Left kidney (tissue), 8 donors: ENCODE measurements at places on chromosomes 1 and 21.

- DNase-seq = peak; percentile 19
Measured at GRCh38 chr1:151147132-151147503, 687 bp upstream of the SEMA6C start.

DNA sequence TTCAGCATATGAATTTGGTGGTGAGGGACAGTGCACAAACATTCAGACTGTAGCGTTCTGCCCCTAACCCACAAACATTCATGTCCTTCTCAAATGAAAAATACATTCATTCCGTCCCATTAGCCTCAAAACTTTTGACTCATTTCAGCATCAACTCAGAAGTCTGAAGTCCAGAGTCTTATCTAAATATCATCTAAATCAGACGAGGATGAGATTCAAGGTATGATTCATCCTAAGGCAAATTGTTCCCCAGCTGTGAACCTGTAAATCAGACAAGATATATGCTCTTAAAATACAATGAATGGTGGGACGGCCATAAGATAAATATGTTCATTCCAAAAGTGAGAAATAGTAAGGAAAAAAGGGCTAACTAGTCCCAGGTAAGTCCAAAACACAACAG, 1195.6 kb upstream of the ADGRL4 start:
- DNase-seq = no peak

- DNase-seq = no peak
Measured at GRCh38 chr1:171206978-171207355, 21.9 kb downstream of the FMO2 start.

GRCh38 chr1:234094172-234094571, 189.7 kb downstream of the SLC35F3 start:
- DNase-seq = no peak

DNA sequence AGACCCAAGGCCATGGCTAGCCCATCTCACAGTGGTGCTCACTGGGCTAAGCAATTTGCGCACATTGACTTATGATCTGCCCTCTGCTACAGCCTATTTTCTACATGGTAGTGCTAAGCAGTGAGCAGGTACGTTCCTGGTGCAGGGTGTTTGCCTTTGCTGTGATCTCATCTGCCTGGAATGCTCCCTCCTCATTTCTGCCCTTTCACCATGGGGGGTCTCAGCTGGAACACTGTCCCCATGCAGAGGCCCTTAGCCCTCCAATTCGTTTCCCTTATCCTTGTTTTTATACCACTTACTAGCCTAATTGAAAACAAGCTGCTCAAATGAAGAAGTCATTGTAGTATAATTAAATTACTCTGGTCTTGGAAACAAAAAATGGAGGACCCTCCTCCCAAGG, 2.0 kb upstream of the B3GALT5 start:
- no peak for DNase-seq

DNA sequence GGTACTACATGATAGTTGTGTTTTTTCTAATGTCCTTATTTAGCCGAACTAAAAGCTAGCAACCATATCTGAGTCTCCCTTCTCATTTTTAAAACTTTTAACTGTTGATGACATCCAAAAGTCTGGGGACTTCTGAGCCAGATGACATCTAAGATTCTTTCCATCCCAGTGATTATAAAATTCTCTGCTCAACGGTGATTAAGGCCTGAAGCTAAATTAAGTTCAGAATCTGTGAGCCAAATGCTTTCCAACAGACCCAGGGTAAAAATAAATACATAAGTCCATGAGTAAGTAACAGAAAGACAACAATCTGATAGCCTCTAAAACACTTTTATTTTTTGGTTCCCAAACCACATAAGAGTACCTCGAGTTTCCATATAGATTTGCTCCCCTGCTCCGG, 13.1 kb upstream of the PTP4A2 start:
- no peak for DNase-seq

GRCh38 chr21:16363100-16363499, 633.3 kb downstream of the USP25 start:
- no peak for DNase-seq

GRCh38 chr1:14961661-14962267, 191.8 kb upstream of the TMEM51 start:
- no peak for DNase-seq

GRCh38 chr21:31514598-31514997, 144.9 kb upstream of the SOD1 start:
- peak; percentile 33 for DNase-seq

- no peak for DNase-seq
Measured at GRCh38 chr21:35732788-35733187, 327.5 kb downstream of the SETD4 start.

GRCh38 chr1:231781892-231782291, 155.3 kb downstream of the DISC1 start:
- DNase-seq = no peak

GRCh38 chr1:37469386-37469785, 5.0 kb upstream of the ZC3H12A start:
- no peak for DNase-seq

DNA sequence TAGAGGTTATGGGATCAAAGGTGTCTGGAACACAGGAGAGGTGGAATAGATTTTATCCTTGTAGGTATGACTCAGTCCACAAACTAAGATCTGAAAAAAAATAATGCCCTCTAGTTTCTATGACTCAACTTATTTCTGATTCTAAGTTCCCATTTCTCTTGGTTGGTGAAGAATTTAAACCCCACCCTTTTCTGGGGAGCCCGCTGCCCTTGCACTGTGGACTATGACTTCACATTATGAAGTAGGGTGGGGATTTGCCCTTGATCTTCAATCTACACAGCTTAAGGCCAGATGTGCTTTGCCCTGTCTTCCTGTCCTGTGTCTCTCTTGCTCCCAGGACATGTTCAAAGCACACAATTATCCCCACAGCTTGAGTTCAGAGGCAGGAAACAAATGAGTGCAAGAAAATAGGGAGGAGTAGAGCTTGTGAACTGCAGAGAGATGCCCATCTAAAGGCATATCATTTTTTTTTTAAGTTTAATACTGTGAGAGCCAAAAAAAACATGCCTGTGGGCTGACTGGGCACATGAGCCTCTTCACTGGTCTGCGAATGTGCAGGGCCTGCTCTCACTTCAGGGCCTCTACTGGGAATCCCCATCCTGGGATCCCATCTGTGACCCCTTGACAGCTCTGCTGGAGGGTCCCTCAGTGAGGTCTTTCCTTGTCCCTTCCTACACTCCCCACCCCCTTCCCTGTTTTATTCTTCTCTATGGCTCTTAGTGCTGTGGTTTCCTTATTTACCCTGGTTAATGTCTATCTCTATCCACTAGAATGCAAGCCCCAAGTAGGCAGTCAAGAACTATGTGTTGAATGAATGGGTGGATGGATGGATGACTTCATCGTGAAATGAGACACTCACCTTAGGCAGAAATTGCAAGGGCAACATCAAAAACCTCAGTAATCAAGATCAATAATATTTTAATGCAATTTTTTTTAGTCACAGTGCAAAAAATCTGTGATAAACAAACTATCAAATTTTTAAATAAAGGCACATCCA, 61.5 kb downstream of the CD58 start:
- DNase-seq = no peak

GRCh38 chr1:11138952-11139351, 39.3 kb upstream of the EXOSC10 start:
- no peak for DNase-seq

DNA sequence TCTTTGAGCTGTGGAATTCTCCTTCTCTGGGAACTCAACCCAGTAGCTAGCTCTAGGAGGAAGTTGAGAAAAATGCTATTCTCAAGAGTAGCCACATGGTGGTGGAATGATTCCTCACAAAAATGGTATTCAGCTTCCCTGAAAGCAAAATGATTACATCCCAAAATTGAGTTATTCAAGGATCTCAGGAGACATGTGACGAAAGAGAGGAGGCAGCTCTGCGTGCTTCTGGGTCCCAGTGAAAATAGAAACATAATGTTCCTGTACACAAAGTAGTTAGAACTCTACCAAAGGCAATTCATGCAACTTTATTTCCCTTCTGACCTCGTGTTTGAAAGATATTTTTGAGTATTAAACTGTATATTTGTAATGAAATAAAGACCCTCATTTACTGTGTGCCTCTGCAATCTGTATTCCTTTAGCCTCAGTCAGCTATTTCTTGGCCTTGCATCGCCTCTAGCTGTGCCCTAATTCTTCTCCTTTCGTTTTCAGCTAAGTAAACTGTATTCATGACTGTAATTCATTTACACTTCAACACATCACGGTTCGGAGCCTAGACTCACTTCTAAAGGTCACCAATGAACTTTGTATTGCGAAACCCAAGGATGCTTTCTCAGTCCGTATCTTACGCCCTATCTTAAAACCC, 167.3 kb downstream of the FASLG start:
- peak; percentile 48 for DNase-seq

- DNase-seq = no peak
Measured at GRCh38 chr21:45343891-45344290, 56.2 kb upstream of the POFUT2 start.

- DNase-seq = no peak
Measured at GRCh38 chr1:162336621-162337285, 39.9 kb downstream of the SPATA46 start.

DNA sequence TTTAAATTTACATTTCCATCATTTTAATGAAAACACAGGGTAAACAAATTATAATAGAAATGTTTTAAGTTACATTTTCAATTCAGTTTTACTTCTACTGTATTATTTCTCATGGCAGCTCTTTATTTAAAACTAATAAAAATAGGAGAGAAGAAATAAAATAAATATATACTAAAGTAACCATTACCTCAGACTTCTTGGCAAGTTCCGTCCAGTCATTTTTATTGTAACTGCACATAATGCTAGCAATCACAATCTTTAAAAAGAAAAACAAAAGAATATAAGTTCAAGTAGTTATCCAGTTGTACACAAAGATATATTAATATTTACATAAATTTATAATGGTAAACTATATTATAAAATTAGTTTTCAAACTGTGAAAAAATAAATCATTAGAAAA, 538.6 kb downstream of the DPYD start:
- no peak for DNase-seq

DNA sequence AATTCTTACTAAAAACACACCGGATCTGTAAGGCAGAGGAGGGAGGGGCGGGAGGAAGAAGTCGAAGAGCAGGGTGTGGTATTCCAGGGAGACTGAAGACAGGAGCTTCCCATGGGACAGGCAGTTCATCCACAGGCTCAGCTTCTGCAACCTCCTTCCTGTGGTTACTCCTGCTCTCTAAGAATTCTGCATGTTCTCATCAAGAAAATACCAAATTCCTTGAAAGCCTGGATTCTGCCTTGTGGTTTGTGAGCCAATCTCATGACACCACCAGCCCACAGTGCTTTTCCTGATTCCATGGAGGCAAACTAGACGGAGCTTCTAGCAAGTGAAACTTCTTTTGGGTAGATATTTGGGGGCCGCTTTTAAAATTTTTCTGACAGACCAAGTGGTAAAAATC, 1.1 kb upstream of the ST6GALNAC3 start:
- DNase-seq = no peak

DNA sequence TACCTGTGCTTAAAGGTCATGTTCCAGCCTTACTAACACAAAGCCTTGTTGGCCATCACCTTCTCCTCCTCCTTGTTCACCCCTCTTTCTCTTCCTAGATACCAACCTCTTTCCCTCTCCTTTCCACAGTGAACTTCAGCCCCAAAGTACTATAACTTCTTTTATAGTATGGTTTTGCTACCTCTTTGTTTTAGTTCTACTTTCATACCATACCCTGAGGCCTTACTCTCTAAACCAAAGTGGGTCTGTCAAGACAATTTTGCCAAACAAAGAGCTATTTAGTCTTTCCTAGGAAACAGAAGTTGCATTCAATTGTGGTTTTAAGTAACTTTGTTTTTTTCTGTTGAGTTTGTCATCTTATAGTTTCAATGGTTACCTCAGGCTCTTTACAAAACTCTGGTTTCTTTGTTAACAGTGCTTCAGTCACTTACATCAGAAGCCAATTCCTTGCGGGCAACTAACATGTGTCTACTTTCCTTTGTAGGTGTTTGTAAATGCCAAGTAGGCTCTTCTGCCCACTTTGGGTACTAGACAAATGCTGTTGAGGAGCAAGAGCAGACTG, 623.9 kb upstream of the PKN2 start:
- DNase-seq = no peak

DNA sequence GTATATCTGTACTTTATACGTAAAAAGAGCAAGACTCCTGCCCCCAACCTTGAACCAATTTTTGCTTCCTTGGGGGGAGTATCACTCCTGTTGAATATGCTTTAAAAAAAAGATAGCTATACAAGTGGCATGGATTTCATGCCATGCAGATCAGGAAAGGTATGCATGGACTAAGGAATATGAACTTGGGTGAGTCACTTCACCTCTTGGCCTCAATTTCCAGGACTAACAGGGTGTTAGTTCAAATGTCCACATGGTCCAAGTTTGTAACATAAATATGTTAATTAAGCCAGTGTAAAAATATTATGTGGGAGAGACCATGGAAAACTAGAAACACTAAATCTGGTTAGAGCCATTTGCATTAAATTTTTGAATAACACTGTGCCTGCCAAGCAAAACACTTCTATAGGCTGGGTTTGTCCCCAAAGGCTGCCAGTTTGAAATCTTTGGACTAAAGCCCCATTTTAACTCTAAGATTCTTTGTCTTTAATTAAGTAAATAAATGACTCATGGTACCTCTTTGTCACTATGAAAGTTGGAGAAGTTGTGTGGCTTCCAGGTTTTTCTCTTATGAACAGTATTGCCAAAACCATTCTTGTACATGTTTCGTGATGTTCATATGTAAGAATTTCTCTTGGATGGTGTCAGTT, 33.1 kb downstream of the FAM177B start:
- DNase-seq = no peak

- DNase-seq = peak; percentile 89
Measured at GRCh38 chr1:27300341-27301051, 21.5 kb upstream of the TMEM222 start.

DNA sequence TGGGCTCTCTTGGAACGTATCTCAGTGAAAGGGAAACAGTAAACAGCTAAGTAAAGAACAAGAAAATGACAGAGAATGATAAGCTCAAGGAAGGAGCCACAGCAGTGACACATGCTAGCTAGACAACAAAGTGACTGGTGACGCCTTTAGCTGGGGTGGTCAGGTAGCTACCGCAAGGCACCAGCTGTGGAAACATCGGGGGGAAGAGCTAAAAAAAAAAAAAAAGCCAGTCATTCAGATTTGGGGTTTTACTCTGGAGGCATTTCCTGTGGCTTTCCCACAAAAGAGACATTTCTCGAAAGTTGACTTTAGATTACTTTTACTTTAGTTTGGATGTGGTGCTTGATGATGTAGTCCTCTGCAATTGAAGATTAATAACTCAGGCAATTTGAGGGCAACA, 2.1 kb downstream of the FHAD1 start:
- no peak for DNase-seq

- no peak for DNase-seq
Measured at GRCh38 chr1:154714638-154715037, 106.7 kb upstream of the ADAR start.

- DNase-seq = no peak
Measured at GRCh38 chr1:68313735-68314134, 81.4 kb upstream of the WLS start.
